ENCODE measurements at places on chromosomes 12 and 14.

- peak; percentile 48 for DNase-seq
Observed at GRCh38 chr12:52645120-52645761, 6.8 kb downstream of the KRT2 start.

DNA sequence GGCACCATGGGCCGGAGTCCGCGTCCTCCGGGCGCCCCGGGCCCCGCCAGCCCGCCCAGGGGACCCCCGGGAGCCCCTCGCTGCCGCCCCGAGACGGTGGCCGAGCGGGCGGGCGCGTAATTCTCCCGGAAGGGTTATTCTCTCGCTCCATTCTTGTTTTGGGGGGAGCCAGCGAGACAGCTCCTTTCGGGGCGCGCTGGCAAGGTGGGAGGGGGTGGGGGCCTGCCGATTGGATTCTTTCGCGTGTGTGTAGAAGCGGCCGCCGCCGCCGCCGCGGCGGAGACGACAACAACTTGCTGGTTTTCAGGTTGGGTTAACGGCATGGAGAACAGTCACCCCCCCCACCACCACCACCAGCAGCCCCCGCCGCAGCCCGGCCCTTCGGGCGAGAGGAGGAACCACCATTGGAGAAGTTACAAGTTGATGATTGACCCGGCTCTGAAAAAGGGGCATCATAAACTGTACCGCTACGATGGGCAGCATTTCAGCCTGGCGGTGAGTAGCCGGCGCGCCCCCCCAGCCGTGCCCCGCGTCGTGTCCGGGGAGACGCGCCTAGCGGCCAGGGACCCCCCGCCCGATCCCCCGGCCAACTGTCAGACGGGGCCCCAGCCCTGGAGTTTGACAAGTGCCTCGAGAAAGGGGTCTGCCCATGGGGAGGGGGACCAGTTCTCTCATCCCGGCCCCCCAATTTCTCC is 755 bp downstream of the SETD1B start:
- peak; percentile 62 for DNase-seq

DNA sequence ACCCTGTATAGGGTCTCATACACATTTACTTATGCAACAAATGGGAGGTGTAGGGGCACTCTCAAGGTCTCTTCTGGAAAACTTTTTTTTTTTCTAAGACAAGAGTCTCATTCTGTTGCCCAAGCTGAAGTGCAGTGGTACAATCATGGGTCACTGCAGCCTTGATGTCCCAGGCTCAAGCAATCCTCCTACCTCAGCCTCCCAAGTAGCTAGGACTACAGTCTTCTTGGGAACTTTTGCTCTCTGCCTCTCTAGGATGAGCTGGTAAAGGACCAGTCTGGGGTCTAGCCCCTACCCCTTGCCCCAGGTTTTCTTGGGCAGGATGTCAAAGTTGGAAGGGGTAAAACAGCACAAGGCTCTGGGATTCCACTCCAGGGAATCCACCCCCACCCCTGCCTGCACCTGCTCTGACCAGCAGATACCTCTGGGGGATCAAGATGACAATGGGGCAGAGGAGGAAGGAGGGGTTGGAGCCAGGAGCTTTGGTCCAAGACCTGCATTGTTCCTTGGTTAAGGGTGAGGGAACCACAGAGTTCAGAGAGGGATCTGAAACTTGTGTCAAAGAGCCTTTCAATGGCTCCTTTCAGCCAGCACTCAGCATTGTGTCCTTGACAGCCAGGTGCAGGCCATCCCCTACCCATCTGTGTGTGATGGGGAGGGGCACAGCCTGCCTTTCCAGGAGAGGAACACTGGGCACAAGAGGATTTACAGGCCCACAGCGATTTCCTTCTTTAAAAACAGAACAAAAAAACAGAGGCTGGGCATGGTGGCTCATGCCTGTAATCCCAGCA is 12.2 kb downstream of the CTDSP2 start:
- no peak for DNase-seq

DNA sequence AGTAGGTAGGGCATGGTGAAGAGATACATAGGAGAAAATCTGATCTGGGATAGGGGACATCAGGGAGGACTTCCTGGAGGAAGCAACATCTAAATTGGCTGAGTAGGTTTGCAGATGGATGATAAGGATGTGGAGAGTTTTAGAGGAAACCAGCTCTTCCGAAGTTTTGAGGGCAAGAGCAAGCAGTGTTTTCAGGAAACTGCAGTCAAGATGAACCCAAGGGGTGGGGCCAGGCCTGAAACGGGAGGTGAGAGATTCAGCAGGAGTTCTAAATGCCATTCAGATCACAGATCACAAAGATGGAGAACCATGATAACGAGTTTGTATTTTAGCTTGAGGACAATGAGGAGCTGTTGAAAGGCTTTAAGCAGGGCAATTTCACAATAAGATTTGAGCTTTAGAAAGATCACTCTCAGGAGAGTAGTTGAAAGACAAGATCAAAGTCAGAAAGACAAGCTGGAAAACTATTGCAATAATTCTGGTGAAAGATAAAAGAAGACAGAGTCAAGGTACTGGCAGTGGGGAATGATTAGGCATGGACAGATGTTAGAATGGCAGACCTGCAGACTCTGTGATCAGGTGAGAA is 70.1 kb upstream of the PLXNC1 start:
- DNase-seq, result no peak

DNA sequence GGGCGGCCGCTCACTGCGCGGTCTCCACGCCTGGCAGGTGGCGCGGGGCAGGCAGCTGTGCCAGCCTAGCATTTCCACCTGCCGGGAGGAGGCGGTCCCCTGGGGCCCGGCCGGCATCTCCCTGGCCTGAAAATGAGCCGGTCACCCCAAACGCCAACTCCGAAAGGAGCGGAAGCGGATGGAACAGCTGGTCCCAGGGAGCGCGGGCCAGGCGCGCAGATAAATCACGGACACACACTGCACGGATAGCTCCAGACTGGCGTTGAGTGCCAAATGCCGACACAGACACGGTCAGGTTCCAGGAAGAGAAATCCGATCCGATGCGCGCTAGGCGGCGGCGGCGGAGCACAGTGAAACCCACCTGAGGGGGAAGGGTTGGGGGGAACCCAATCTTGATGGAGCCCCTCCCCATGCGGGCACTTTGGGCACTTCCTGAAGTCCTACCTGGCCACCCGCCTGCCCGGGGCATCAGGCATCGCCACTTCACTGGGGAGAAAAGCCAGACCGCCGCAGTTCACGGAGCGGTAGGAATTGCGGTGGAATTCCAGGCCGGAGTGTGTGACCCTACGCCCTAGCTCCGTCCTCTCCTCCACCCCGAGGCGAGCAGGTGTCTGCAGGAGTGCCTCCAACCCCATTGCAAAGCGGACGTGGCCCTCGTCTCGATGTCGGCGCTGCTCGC is 624 bp upstream of the PLEKHD1 start:
- DNase-seq, result no peak

DNA sequence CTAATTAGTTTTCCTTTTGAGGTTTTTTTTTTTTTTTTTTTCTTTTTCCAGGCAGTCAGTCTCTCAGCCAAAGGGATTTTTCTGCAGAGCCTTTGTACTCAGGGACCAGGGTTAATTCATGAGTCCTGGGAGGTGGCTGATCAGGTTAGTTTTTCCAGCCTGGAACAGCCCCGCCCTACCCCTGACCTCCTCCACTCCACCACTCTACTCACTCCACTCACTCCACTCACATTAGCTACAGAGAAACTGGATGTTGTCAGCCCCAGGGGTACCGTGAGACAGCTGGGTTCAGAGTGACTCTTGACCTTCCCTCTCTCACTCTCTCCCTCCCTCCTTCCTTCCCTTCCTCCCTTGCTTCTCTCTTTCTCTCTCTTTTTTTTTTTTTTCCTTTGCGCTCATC is 161.0 kb downstream of the CRADD start:
- no peak for DNase-seq
